Activated CD8-positive, alpha-beta memory T cell treated with anti-CD3 and anti-CD28 coated beads, Interleukin-2, amount 10 ng/mL, durations not matched to agents 7 days and 5 days (primary cell): ENCODE measurements at places on chromosomes 3 and 15.

DNA sequence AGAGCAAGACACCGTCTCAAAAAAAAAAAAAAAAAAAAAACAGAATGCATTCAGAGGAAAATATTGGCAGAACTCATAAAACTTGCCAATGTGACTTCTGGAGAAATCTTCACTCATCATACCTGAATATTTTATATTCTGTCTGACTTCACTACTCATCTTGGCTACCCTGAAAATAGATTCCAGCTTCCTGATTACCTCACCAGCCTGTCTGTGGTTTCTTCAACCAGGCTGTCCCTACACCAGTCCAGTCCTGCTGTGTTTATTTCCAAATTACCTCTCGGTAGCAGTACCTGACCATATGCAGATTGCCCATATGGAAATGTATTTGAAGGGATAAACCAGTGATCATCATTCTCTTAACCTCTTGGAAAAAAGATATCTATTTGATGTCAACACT, 9.3 kb upstream of the P3H2 start:
- DNase-seq, result no peak

GRCh38 chr15:63727542-63727941, 106.2 kb downstream of the HERC1 start:
- no peak for DNase-seq

GRCh38 chr3:36709281-36709680, 55.1 kb downstream of the DCLK3 start:
- DNase-seq, result no peak

DNA sequence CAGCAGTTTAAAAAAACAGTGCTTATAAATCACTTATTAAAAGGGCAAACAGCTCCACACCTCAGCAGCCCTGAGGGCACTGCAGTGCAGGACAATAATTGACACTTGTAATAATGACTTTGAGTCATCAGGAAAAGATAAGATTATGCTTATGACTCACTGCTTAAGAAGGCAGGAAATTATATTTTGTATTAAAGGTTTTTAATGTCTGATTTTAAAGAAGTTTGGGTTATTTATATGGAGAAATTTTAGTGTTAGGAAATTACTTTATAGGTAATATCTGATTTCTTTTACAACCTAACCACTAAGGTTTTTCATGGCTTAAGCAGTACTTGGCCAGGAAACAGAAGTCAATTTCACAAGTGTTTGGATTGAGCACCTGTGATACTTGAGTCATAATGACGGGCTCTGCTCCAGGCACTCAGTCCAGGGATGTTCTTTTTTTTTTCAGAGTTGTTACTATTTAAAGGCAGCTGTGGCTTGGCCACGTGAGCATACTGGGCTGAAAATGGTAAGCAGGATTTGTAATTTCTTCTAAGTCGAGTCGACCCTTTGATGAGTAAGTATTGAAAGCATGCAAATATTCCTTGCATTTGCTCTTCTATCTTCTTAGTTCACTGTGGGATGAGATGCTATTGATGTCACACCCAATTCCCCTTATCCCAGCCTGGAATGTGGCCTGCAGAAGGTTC, 21.6 kb upstream of the SLC6A20 start:
- DNase-seq, result no peak

- no peak for DNase-seq
Observed at GRCh38 chr3:63508305-63508704, 144.2 kb upstream of the SNTN start.

- no peak for DNase-seq
Observed at GRCh38 chr3:83662381-83662960, 1296.3 kb upstream of the CADM2 start.

- DNase-seq, result no peak
Observed at GRCh38 chr3:157120071-157120892, 39.7 kb downstream of the CCNL1 start.
